GM12878 (cell line): ENCODE measurements at places on chromosomes 12 and 14.
A peak's percentile ranks its signal among the peaks of the same experiment; 100 is the strongest.

- no peak for DNase-seq
Observed at GRCh38 chr12:15278816-15279658, 43.3 kb upstream of the PTPRO start.

DNA sequence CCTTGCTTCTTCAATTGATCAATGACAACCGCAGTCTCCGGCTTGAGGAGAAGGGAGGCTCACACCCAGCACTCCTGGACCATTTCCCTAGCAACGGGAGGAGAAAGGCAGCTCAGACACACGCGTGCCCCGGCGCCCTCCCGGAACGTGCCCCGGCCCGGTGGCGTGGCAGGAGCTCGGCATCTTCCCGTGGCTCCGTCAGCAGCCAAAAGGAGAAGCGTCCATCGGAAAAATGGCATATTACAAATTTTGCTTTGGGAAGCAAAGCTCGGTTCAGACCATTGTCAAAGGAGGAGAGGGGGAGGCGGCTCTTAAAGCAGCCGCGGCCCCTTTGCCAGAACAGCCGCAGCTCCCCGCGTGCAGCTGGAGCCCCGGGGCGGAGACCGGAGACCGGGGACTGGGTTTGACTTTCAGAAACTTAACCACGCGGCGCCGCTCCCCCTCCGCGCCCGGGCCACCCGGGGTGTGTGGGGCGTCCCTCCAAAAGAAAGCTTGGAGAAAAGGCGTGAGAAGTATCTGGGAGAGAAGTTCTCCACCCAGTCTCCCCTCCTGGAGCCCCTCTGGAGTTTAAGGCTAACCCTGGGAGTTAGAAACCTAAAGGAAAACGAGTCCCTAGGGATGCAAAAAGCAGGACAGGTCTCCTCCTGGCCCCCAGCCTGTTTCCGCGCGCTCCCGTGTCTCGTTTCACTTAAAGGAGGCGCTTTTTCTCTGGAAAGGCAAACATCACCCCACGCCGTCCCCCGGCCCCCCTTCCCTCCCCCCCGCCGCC lies 545 bp downstream of the PPFIA2 start:
- DNase-seq, result no peak

- DNase-seq, result no peak
Observed at GRCh38 chr14:61720741-61721140, 25.4 kb downstream of the HIF1A start.

- no peak for DNase-seq
Observed at GRCh38 chr14:68261092-68261842, 441.7 kb downstream of the RAD51B start.

- no peak for DNase-seq
Observed at GRCh38 chr12:19179986-19180385, 50.5 kb downstream of the PLEKHA5 start.

- no peak for DNase-seq
Observed at GRCh38 chr12:125210104-125210755, 145.0 kb downstream of the AACS start.

- DNase-seq, result no peak
Observed at GRCh38 chr14:68377006-68377405, 415.9 kb downstream of the ZFP36L1 start.

GRCh38 chr12:47504775-47505446 lies 200.9 kb downstream of the RPAP3 start:
- no peak for DNase-seq

DNA sequence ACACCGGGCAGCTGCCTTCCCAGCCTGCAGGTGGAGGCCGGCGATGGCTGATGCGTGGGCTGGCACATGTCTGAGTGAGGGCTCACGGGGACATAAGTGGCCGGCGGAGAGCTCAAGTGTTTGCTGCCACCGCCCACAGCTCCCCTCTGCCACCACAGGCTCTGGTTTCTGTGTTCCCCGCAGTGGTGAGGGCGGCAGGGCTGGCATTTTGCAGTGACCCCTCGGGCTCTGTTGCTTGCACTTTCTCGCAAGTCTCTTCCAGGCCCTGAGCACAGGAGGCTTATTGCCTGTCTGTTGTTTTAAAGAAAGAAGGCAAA lies 271.0 kb upstream of the RTL1 start:
- DNase-seq, result no peak

- no peak for DNase-seq
Observed at GRCh38 chr14:56501909-56502530, 77.6 kb upstream of the TMEM260 start.

GRCh38 chr14:102711946-102712345 lies 65.3 kb upstream of the TRAF3 start:
- no peak for DNase-seq

DNA sequence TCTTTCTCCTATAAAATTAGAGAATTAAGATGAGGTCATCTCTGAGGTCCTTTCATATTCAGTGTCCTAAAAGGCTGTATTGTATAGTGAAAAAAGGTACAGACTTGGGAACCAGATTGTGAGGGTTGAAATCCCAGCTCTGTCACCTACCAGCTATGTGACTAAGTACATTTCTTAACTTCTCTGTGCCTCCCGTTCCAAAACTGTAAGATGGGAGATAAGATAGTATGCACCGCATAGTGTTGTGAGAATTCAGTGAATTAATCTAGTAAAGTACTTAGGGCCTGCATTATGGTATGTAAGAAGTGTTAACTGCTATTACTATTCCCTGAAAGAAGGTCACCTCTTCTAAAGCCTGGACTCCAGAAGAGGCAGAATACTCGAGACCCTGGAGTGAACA lies 60.6 kb downstream of the GNG2 start:
- DNase-seq, result no peak

- no peak for DNase-seq
Observed at GRCh38 chr14:71533390-71533789, 398.8 kb upstream of the RGS6 start.

GRCh38 chr14:100025111-100025510 lies 40.1 kb upstream of the EVL start:
- no peak for DNase-seq

- DNase-seq, result peak; percentile 80
Observed at GRCh38 chr12:103928682-103929045, 1.5 kb upstream of the HSP90B1 start.

DNA sequence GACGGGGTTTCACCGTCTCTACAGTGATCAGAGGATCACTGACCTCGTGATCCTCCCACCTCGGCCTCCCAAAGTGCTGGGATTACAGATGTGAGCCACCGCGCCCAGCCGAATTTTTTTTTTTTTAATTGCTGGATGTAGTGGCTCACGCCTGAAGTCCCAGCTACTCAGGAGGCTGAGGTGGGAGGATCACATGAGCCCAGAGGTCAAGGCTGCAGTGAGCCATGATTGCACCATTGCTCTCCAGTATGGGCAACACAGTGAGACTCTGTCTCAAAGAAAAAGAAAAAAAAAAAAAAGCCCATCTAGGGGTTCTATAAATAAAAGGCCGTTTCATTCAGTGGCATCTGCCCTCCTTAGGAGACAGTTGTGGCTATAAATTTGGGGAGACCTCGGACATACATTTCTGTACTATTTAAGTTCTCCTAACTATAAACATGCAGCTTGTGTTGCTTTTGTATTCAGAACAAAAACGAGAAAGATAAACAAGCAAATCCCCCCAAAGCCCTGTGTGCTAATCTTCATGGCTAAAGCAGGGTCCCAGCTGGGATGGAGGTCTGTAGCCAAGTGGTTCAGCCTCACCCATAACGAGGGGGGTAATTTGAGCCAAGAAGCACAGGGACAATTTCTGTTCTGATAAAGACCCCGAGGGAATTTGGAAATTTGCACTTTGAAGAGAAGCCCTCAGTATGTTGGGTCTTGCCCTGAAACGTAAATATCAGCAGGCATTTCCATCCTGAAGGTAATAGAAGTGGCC lies 35.0 kb upstream of the BCL7A start:
- no peak for DNase-seq

- no peak for DNase-seq
Observed at GRCh38 chr14:41303506-41303905, 303.2 kb upstream of the LRFN5 start.

DNA sequence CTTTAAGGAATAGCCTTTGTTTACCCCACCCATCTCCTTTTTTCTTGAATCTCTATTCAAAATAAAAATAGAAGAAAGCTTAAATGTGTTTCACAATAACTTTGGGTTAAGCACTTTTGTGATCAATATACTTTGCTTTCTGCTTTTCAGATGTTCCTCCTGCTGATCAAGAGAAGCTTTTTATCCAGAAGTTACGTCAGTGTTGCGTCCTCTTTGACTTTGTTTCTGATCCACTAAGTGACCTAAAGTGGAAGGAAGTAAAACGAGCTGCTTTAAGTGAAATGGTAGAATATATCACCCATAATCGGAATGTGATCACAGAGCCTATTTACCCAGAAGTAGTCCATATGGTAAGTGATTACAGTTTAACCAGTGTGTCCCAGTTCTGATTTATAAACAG lies 95.0 kb downstream of the PPP2R5C start:
- no peak for DNase-seq

DNA sequence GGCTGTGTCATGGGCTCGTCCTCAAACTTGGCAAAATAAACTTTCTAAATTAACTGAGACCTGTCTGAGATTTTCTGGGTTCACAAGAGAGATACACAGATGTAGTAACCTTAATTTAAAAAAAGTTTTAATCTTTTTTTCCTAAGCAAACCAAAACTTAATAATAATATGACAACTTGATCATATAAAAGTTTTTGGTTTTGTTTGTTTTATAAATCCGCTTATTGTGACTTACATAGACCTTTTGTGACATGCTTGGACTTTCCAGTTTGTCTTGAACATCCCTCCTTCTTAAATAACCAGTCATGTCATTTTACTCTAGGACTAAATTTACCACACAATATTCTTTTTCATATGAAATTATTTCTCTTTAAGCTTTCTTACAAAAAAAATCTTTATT lies 8.5 kb downstream of the RDH12 start:
- DNase-seq, result no peak
